Osteocyte (in vitro differentiated cells): ENCODE measurements at places on chromosomes 12 and 14. TPM values are rescaled to one million over a fixed set of nuclear protein-coding genes. Genes with fewer than 3 reads are reported as not detected.

DNA sequence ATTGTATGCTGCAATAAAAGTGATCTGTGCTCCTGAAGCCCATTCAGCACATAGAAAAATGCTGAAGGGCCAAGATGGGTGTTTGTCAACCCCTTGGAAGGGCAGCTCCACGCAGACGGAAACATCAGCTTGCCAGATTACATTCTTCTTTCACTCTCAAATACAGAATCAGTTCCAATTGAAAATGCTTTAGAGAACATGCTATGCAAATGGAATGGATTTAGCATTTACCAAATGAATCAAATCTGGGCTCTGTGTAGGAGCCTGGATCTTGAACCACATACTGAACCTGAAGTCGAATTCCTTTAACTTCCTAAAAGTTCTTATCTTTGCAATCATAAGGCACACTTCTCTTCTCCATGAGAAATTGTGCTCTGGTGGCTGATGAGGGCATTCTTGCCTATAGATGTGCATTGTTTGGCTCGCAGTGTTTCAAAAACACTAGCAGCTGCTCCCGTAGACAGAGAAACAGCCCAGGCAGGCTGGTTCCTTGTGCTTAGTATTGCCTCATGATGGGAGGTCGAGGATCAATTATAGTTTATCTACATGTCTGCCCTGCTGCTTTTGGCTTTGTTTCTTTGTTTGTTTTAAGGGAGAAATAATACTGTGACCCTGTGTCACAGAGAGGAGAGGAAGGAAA is 489.8 kb upstream of the FLRT2 start:
- DNase-seq: no peak

Gene RPS6KL1
- total RNA-seq: 0.65 and 0.97 TPM in 2 replicates

- no peak for DNase-seq
Observed at GRCh38 chr14:22572562-22573058, 16.4 kb downstream of the DAD1 start.

GRCh38 chr12:42981379-42981778 is 391.8 kb upstream of the PRICKLE1 start:
- no peak for DNase-seq
